ENCODE measurements at places on chromosomes 6 and 20. TPM values are rescaled to one million over a fixed set of nuclear protein-coding genes. Genes with fewer than 3 reads are reported as not detected.

- DNase-seq: no peak
- H3K27ac ChIP-seq: no peak overlapping the region
- H3K4me1 ChIP-seq: no peaks in the 10 kb centered on the region
- H3K36me3 ChIP-seq: no peaks in the 10 kb centered on the region
These were observed 16.7 kb upstream of the SMLR1 start for GRCh38 chr6:130810307-130811030.

DNA sequence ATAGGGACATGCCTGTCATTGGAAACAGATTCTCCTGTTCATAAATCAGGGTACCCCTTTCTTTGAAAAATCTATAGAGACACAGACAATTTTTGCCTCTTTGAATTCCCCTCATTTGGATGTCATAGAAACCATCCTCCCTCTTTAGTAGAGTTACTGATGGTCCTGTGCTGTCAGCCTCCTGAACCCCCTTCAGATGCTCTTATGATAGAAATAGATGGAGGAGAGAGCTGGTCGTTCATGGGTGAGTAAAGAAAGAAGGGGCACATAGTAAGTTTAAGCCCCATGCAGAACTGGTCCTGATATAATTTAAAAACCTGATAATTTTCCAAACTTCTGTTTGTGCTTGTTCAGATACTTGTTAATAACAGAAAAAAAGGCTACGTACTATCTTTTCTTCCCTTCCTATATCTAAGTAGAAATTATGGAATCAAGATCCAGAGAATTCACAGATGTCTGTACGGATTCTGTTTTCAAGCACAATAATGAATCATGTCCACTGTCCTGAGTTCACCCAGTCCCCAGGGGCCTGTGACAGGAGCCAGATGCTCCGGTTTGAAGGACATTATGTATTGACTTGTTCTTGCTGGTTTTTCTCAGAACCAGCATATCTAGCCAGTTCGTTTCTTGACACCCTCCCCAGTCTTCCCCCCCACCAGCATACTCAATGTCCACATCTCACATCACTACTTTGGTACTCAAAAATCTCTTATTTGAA, 78.1 kb downstream of the NCOA7 start:
- DNase-seq: no peak
- H3K4me1 ChIP-seq: no peaks in the 10 kb centered on the region
- H3K4me3 ChIP-seq: no peak overlapping the region

- H3K27ac ChIP-seq: no peak overlapping the region
- no peaks in the 10 kb centered on the region for H3K36me3 ChIP-seq
- no peak overlapping the region for H3K4me3 ChIP-seq
These were observed 38.9 kb downstream of the JARID2 start for GRCh38 chr6:15284743-15285142.

DNA sequence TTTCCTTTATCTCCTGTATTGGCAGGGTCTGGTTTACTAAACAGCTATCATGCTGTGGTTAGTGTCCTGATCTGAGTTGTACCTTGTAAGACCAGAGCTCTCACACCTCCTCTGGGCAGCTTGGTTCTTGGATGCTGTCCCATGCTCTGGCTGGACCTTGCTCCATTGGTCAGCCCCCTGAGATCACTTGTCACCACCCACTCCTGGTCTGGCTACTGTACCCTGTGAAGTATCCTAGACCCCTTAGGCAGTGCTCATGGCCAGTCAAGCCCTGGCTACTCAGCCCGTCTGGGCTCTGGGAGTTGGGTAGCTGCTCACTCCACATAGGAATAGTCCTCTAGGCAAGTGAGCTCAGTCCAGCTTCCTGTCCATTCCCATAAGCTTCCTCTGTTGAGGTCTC, 31.1 kb downstream of the ADGRF4 start:
- no peak overlapping the region for H3K4me3 ChIP-seq
- no peak overlapping the region for H3K27ac ChIP-seq
- no peaks in the 10 kb centered on the region for H3K36me3 ChIP-seq

DNA sequence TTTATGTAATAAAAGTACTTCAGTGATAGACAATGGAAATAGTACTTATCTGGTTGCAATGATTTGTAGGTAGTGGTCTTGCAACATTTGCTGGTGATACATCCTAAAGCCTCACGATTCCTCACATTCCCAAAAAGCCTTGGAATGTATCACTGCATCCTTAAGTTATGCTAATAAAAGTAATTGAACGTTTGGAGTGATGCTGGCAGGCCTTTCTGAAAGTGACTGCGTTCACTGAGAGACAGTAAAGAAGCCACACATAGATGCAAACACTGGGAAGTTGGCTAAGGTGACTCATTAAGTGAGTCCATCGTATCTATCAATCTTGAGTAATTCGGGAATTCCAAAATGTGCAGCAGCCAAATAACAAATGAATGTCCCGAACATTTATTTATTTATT, 444.1 kb upstream of the SOX4 start:
- no peaks in the 10 kb centered on the region for H3K4me1 ChIP-seq
- no peak overlapping the region for H3K27ac ChIP-seq
- no peak for DNase-seq
- H3K4me3 ChIP-seq: no peak overlapping the region

- no peak for DNase-seq
- no peak overlapping the region for H3K27ac ChIP-seq
- no peaks in the 10 kb centered on the region for H3K27me3 ChIP-seq
- no peak overlapping the region for H3K4me3 ChIP-seq
- H3K36me3 ChIP-seq: no peaks in the 10 kb centered on the region
- no peaks in the 10 kb centered on the region for H3K4me1 ChIP-seq
These were observed 12.4 kb upstream of the SPDEF start for GRCh38 chr6:34568341-34569201.

- no peak overlapping the region for H3K4me3 ChIP-seq
- H3K36me3 ChIP-seq: no peaks in the 10 kb centered on the region
These were observed 316.0 kb downstream of the TFAP2C start for GRCh38 chr20:56945057-56945456.

DNA sequence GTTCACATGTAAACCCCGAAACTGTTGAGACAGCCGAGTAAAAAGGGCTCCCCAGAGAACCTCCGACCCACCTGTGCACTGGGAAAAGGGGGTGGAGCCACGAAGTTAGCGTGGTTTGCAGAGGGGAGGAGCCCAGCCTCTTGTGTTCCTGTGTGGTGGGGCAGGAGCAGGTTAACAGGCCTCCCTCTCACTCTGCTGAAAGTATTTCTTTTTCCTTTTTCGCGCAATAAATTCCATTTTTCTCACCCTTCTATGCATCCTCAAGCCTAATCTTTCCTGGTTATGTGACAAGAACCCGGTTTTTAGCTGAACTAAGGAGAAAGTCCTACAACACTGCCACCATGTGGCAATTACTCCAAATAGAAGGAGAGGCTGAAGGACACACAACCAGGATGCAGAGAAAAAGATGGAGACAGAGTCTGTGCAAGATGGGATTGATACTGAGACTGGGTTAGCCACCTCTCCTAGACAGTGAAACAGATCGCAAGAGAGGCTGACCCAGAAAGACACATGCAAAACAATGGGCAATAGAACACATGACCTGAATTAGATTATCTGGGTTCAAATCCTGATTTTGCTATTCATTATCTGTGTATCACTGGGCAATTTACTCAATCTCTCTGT, 168.7 kb upstream of the PRSS16 start:
- no peaks in the 10 kb centered on the region for H3K27me3 ChIP-seq
- no peaks in the 10 kb centered on the region for H3K36me3 ChIP-seq
- peak; percentile 51 for DNase-seq
- no peaks in the 10 kb centered on the region for H3K4me1 ChIP-seq

DNA sequence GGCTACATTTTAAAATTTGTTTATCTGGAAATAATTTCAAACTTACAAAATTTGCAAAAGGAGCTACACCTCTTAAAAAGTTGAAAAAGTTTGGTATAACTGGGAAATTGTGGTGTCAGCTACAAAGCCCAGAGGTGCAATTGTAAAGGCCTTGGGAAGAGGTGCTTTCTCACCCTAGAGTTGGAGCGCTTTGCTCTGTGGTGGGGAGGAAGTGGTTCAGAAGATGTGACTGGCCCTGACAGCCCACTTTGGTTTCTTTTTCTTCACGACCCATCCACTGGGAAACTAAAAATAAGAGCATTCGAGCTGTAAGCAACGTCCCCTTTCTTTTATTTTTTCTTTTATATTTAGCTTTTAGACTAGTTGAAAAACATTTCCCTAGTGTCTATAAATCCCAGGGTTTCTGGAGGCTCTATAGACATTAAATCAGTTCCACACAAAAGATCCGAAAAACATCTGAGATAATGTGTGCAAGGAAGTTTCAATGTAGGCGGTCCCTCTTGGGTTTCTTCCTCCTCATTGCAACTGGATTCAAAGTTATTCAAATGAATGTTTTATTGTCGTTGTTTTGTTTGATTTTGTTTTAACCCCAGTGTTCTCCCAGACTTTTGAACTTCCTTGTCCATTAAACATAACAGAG, 397.8 kb downstream of the KIF16B start:
- no peaks in the 10 kb centered on the region for H3K4me1 ChIP-seq
- no peaks in the 10 kb centered on the region for H3K36me3 ChIP-seq
- no peaks in the 10 kb centered on the region for H3K27me3 ChIP-seq
- no peak overlapping the region for H3K4me3 ChIP-seq
- DNase-seq: no peak
- H3K27ac ChIP-seq: no peak overlapping the region

The C4A gene
- total RNA-seq: 14.5 TPM

The AGER gene
- 6.0 TPM for total RNA-seq

Data from Peyer's patch (tissue), 4 donors.